ENCODE measurements at places on chromosomes 7 and 10.

DNA sequence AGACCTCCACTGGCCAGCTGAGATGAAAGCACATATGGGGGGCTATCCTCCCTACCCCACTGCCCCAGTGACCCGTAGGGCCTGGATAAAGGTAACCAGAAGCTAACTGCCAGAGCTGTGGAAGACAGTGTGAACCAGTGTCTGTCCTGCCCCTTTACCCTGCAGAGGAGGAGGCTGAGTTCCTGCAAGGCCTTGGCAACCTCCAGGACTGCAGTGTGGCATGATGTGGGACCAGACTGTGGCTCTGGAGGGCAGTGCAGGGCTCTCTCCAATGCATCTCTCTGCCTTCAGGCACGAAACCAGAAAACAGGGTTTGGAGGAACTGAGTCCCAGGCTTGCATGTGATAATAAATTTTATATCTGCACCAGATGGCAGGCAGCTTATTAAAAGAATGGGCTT lies 93.1 kb downstream of the EPC1 start:
- peak; percentile 14 for DNase-seq

DNA sequence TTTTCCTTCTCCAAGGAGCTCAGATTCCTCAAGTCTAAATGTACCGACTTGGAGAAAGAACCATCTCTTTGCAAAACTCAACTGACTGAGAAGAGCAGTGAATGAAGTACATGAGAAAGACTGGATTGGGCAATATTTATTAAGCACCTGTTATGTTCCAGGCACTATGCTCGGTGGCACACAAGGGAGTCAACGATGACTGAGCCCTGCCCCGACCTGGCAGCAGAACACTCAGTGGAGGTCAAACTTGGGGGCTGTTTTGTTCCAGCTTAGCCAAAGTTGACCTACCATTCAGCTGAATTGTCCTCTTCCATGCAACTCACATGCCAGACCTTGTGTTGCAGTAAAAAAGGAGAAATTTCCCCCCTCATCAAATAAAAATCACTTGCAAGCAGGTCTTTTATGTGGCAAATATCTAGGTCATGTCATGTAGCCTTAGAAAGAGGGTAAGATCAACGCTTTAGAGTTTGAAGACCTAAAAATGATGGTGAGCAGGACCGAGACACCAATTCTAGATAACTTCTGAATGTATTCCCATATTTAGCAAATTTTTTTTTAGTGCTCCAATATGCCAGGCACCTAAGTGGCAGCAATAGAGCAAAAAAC lies 14.3 kb upstream of the XPNPEP1 start:
- no peak for DNase-seq

GRCh38 chr7:106947244-106947728 lies 82.2 kb downstream of the PIK3CG start:
- DNase-seq, result peak; percentile 84

- DNase-seq, result no peak
Measured at GRCh38 chr7:10429511-10429910, 544.2 kb upstream of the PHF14 start.

Data from suppressor macrophage (primary cell).